ENCODE measurements at places on chromosomes 2 and 18.

GRCh38 chr18:5197461-5197860 is 404 bp upstream of the AKAIN1 start:
- no peak for DNase-seq

DNA sequence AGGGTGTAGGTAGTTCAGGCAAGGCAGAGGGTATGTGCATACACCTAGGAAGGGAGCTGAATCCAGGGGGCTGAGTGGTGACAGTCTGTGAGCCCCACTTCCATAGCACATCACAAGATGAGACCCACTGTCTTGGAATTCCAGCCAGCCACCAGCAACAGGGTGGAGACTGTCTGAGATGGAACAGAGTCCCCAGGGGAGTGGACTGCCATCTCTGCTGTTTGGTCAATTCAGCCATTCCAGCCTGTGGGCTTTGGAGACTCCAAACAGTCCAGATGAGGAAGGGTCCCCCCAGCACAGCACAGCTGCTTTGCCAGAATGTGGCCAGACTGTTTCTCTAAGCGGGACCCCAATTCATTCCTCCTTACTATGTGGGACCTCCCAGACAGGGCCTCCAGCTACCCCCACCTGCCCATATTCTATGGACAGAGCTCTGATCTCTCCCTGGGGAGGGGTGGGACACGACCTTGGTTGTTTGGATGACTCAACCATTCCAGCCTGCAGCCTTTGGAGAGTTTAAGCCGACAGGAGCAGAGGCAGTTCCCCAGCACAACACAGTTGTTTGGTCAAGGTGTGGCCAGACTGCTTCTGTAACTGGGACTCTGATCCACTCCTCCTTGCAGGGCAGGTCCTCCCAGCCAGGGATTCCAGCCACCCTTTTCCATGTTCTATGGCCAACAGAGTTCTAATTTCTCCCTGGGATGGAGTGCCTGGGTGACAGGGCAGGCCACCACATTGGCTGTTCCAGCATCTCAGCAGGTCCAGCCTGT is 178.0 kb downstream of the RND3 start:
- no peak for DNase-seq

DNA sequence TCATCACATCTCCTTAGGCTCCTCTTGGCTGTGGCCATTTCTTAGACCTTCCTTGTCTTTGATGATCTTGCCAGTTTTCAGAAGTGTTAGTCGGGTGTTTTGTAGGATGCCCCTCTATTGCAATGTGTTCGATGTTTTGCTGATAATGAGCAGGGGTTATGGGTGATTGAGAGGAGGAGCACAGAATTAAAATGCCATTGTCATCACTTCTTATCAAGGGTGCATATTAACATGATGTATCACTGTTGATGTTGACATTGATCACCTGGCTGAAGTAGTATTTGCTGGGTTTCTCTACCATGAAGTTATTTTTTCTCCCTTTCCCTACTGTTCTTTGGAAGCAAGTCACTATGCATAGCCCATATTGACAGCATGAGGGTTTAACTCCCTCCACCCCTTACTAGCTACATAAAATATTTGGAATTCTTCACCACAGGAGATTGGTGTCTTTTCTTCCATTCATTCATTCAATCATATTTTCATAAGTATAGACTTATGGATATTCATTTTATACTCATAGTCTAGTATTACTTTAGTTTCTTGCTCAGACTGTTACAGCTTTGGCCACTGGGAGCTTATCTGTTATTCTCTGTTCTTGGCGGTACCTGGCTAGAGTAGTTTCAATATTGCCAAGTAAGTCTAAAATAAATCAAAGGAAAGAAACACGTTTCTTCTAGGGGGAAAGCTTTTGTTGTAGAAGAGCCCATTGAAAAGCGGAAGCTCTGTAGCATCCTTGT is 54.5 kb upstream of the TMEM87B start:
- no peak for DNase-seq

DNA sequence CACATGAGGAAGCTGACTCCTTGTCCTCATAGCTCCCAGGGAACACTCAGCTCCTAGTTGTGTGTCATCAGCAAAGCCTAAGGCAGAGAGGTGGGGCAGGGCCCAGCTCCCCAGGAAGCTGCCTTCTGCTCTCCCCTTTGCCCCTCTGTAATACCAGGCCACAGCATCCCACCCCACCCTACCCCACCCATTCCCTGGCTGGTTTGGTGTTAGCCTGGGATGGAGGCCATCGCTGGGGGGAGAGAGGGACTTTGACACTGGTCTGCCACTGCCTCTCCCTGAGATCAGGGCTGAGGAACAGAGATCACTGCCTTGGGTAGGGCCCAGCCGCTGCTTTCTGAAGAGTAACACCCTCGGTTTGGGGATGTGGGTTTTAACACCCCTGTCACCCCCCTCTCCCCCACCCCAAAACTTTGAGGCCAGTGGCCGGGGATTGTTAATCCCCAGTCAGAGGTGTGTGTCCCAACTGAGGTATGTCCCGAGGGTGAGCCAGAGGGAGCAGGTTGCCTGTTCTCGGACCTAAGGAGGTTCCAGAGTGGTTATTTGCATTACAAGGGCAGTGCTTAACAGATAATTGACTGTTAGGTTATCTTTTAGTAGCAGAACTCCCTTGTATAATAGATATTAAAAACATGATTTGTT is 41.4 kb downstream of the TET3 start:
- no peak for DNase-seq

GRCh38 chr2:3703757-3704355 is 481 bp downstream of the DCDC2C start:
- DNase-seq, result no peak

DNA sequence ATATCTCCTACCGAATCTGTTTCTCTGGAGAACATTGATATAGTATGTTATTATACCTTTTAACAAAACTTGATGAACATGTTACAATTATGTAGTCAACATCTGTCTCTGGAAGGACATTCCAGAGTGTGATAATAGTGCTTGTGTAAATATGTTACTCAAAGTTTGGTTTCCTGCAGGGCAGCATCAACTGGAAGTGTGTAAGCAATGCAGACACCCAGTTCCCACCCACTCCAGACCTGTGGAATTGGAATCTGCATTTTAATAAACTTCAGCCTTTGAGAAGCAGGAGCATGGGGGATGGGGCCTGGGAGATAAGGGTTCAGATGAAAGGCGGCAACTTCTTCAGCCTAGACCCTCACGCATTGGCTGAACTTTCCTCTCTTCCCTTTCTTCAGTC is 398.9 kb downstream of the RND3 start:
- DNase-seq, result no peak

DNA sequence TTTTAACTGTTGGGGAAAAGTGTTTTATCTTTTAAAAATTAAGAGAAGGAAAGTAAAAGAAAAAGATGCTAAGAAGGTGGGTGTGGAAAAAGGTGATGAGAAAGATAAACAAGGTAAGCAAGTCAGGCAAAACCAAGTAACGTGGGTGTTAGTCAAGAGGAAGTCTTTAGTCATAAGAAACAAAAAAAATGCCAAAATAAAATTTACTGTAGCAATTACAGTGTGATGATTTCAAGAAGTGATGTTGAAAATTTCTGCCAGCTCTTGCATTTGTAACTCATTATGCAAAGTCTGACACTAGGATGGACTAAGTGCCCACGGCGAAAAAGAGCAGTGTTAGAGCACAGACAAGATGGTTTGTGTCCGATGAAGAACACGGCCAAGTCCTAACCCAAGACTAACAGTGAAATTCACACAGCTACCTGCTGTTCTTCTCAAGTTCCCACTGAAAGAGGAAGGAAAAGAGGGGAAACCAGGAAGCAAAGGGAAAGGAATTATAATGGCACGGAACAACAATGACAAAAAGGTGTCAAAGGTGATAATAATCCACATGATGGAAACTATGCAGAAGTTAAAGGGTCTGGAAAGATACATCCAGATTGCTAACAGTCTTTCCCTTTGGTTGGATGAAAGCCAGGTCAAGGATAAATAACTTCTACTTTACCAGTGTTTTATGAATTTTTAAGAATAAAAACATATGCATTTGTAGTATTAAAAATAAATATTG is 34.1 kb downstream of the NOL10 start:
- DNase-seq, result no peak

DNA sequence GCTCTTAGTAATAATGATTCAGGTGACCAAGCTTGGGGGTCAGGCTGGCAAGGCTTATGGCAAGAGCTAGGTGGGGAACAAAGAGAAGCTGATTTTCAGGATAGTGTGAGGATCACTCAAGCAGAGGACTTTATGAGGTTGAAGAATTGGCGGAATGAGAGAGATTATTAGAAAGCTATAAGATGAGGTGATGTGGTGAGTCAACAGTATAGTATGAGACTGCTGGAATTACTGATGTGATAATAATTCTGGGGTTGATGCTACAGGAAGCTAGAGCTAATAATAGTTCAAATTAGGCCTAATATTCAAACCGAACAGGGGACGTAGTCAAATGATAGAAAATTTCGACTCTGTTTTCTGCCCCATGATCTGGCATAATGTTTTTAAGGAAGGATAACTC is 2115.3 kb upstream of the PIK3C3 start:
- no peak for DNase-seq

DNA sequence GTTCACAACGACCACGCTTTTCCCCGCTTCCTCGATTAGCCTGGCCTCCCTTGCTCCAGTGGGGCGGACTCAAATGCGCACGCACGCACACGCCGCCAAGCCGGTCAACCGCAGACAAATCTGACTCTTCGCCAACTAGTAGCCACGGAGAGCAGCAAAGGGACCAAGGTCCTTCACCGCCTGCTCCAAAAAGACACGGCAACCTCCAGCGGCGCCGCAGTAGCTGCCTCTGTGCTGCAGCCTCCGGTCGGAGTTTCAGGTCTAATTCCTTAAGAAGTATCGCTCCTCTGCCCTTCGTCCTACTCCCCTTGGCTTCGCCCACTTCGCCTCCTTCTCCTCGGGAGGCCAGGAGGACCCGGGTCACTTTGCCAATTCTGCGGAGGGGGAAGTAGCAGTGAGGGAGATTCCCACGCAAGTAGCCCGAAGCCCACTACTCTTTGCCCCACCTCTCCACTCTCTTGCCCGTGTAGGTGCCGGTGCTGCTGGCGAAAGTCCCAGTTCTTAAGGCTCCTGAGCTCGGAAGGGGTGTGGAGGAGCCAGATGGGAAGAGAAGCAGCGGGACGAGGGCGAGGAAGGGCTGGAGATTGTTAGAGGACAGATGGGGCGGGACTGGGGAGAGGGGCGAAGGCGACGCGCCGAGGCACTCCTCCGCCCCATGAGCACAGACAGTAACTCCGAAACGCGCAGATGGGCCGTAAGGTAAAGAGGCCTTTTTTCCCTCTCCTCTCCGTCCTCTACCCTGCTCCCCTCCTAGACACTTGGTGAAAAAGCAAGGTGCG is 615 bp downstream of the AKAIN1 start:
- no peak for DNase-seq

- no peak for DNase-seq
These were observed 201.2 kb downstream of the CTIF start for GRCh38 chr18:48740068-48740440.

DNA sequence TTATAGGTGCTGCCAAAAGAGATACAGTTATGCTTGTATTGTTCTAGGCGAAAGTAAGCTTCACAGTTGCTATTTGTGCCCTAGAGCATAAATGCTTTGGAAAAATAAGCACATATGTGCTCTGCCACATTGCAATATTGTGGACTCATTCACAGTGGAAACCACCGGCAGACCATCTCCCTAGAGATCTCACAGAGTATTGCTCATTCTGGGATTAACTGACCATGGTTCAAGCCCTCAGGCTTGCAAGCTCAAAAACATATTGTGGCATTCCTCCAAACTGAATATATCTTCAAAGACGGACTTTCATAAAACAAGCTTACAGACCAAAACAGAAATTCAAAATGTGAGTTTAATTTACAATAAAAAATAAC is 158.2 kb upstream of the CCDC150 start:
- DNase-seq, result no peak

- DNase-seq, result no peak
These were observed 35.0 kb upstream of the DOK6 start for GRCh38 chr18:69365658-69366057.

GRCh38 chr2:237944302-237944701 is 22.5 kb upstream of the UBE2F start:
- no peak for DNase-seq

DNA sequence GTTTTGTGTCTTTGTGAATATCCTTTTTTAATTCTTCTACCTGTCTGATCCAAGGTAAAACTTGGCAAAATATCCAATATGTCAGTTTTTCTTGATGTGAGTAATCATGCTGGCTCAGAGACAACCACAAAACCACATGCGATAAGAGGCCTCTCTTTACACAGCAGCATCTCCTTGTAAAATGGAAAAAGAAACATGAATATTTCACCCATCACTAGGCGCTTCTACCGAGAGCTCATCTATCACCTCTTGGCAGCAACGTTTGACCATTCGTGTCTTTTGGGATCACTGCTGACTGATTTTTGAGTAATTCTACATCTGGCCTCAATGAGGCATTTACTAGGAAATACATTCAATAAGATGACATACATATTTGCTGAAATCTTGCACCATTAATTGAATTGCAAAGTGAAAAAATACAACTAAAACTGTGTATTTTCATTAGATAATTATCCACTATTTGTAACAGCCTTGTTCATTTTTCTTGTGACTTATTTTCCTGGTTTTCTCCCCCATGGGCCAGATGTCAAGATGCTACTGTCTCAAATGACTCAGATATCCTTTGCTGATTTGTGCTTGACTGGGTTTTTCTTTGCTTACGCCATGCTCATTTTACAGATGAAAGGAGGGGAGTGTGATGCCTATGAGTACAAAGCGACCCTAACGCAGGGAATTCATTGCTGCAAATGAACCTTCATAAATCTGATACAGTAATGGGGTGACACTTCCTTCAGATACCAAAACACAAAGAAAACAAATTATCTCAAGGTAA is 467.5 kb downstream of the FBXO15 start:
- no peak for DNase-seq

- DNase-seq, result no peak
These were observed 345.8 kb downstream of the SOCS6 start for GRCh38 chr18:70634576-70635147.

DNA sequence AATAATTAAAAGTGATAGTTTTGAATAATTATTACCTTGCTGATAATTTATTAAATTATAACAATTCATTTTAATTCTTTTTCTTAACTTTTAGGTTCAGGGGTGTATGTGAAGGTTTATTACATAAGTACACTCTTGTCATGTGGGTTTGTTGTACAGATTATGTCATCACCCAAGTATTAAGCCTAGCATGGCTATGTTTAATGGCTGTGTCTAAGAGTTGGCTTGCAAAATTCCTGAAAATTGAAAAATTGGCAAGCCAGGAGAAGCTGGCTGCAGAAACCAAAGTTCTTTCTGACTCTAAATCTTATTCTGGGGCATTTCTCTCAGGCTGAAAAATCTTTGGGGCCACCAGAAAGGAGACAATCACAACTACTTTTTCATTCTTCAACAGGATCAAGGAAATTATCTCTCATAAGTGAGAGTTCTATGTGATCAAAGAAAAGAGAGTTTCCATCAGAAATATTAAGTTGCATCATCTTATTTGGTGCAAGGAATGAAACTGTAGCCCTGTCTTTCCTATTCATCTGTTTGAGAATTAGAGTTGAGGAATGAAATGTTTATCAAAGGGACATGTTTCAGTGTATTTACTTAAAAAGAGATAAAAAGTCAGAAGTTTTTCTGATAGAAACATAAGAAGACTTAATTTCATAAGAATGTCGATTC is 412.1 kb upstream of the CDH2 start:
- no peak for DNase-seq

GRCh38 chr18:28045880-28046279 is 131.1 kb downstream of the CDH2 start:
- DNase-seq, result no peak

GRCh38 chr2:13558368-13558767 is 841.6 kb downstream of the TRIB2 start:
- DNase-seq, result no peak

GRCh38 chr2:188524519-188525113 is 232.9 kb downstream of the GULP1 start:
- peak; percentile 47 for DNase-seq

All from NCI-H1105 treated with DMSO at 0.1 percent for 48 hours (cell line).